ENCODE measurements at places on chromosomes 7 and 10. TPM values are rescaled to one million over a fixed set of nuclear protein-coding genes. Genes with fewer than 3 reads are reported as not detected.

Gene IL6
- total RNA-seq = 0.69 TPM

Gene GRID2IP
- total RNA-seq = not detected

Gene ITPRIP
- 35.4 TPM for total RNA-seq

Gene SPAM1
- not detected for total RNA-seq

Gene ANKRD30A
- total RNA-seq = not detected

Gene CCDC3
- total RNA-seq = 5.8 TPM

Gene UNCX
- not detected for total RNA-seq

GRCh38 chr10:125448596-125448995 is 234.4 kb downstream of the TEX36 start:
- no peak for DNase-seq
- H3K4me3 ChIP-seq = no peak overlapping the region
- peaks cover 41% of the 10 kb centered on the region for H3K27me3 ChIP-seq
- H3K36me3 ChIP-seq = no peaks in the 10 kb centered on the region
- no peak overlapping the region for H3K27ac ChIP-seq
- H3K4me1 ChIP-seq = no peaks in the 10 kb centered on the region

DNA sequence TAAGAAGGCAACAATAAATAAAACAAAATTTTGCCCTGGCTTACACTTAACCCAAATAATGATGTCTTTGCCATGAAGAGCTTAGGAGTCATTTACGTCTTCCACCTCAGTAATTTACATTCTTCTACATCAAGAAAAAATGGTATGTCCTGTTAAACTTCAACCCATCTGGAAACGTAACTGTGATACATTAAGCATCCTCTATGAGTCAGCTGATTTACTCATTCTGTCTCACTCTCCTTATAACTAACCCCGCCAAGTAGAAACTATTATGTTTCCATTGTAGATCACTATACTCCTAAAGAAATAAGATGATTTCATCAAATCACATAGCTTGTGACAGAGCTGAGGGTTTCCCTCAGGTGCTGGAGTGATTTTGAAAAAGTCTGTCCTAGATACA is 330.7 kb downstream of the CDC14C start:
- H3K4me3 ChIP-seq = no peak overlapping the region
- DNase-seq = no peak
- H3K27ac ChIP-seq = no peak overlapping the region
- H3K4me1 ChIP-seq = no peaks in the 10 kb centered on the region
- no peaks in the 10 kb centered on the region for H3K36me3 ChIP-seq
- no peaks in the 10 kb centered on the region for H3K27me3 ChIP-seq

GRCh38 chr10:25938405-25938804 is 4.4 kb downstream of the MYO3A start:
- peaks cover 75% of the 10 kb centered on the region for H3K27me3 ChIP-seq
- no peak overlapping the region for H3K27ac ChIP-seq
- no peaks in the 10 kb centered on the region for H3K36me3 ChIP-seq
- DNase-seq = no peak
- H3K4me1 ChIP-seq = peaks cover 12% of the 10 kb centered on the region
- H3K4me3 ChIP-seq = no peak overlapping the region

- no peak overlapping the region for H3K4me3 ChIP-seq
- H3K4me1 ChIP-seq = peaks cover 76% of the 10 kb centered on the region
- peaks cover 51% of the 10 kb centered on the region for H3K36me3 ChIP-seq
- DNase-seq = no peak
Measured at GRCh38 chr10:74072503-74072902, 74.6 kb downstream of the VCL start.

DNA sequence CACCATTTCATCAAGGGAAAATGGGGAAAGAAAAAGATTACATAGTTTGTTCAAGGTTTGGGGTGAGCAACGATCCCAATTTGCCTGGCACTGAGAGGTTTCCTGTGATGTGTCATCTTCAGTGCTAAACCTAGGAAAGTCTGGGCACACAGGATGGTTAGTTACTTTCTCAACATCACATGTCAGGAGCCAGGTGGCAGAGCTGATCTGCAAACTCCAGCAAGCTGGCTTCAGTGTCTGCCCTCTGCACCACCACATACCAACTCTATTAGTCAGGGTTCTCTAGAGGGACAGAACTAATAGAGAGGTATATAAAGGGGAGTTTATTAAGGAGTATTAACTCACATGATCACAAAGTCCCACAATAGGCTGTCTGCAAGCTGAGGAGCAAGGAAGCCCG is 11.3 kb downstream of the ADAM12 start:
- H3K27ac ChIP-seq = no peak overlapping the region
- H3K36me3 ChIP-seq = no peaks in the 10 kb centered on the region
- H3K4me1 ChIP-seq = no peaks in the 10 kb centered on the region
- no peak for DNase-seq
- H3K4me3 ChIP-seq = no peak overlapping the region
- H3K27me3 ChIP-seq = peaks cover 9% of the 10 kb centered on the region

DNA sequence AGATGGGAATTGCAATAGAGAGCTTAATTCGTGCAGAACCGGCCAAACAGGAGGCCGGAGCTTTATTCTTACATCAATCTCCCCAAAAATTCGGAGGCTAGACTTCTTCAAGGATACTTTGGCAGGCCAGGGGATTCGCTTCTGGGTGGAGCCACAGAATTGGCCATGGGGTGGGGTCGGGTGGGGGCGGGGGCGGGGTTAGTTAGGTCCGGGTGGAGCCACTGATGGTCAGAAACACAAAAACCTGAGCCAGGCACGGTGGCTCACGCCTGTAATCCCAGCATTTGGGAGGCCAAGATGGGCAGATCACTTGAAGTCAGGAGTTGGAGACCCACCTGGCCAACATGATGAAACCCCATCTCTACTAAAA is 87.5 kb downstream of the SEPTIN14 start:
- no peak overlapping the region for H3K4me3 ChIP-seq
- DNase-seq = no peak
- no peaks in the 10 kb centered on the region for H3K36me3 ChIP-seq
- no peak overlapping the region for H3K27ac ChIP-seq
- H3K4me1 ChIP-seq = no peaks in the 10 kb centered on the region
- peaks cover 10% of the 10 kb centered on the region for H3K27me3 ChIP-seq

DNA sequence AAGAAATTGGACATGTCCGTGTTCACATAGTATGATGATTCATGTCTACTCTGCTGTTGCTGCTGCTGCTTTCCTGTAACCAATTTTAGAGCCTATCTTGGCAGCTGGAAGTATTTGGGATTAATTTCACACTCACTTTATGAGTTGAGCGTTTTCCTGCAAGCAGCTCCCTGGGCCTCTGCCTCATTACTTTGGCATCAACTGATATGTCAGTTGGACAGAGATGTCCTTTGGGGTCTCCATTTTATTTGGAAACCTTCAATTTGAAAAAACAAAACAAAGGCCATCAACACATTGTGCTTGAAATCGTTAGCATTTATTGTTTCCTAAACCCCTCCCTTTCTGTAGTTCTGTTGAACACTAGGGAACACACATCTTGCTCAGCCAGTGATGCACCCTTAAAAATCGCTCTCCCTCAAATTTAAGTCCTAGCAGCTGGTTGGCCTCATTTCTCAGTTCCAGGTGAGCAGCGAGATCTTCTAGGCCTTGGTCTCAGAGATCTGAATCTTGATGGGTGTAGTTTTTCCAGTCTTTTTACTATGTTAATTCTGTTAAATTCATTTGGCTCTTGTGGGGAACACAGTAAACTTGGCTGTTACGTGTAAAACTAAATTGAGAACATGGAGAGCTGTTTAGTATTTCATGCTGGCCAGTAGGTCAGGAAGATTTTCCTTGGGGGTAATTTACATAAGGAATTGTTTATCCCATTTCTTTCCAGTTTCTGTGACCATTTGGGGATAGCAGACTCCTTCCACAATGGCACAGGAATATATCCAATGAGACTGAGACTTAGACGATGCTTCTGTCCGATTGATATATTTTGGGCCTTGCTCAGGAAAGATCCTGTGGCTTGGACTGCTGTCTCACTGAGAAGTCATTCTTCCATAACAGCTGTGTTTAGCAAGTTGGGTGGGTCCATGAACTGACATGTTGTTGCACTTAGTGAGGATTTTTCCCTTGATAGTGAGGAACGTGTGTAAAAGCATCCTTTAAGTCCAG is 371.6 kb downstream of the BBS9 start:
- H3K27me3 ChIP-seq = no peaks in the 10 kb centered on the region
- no peak for DNase-seq
- no peak overlapping the region for H3K4me3 ChIP-seq
- no peak overlapping the region for H3K27ac ChIP-seq
- no peaks in the 10 kb centered on the region for H3K36me3 ChIP-seq
- peaks cover 11% of the 10 kb centered on the region for H3K4me1 ChIP-seq

DNA sequence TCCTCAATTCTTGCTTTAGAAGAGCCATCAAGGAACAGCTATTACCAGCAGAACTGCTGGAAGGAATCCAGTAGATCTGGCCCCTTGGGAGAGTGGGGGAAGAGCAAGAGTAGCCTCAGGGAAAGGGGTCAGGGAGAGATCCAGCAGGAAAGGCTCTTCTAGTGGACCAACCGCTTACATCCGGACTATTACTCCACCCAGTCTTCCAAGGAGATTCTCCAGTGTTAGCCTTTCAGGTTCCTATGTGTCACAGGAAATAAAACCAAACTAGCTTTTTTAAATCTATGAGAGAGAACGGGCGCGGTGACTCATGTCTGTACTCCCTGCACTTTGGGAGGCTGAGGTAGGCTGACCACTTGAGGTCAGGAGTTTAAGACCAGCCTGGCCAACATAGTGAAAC is 34.3 kb downstream of the TET1 start:
- peak; percentile 24 for DNase-seq
- H3K4me3 ChIP-seq = no peak overlapping the region
- H3K27ac ChIP-seq = peak overlapping the region; percentile 43
- H3K27me3 ChIP-seq = no peaks in the 10 kb centered on the region
- no peaks in the 10 kb centered on the region for H3K36me3 ChIP-seq
- peaks cover 5% of the 10 kb centered on the region for H3K4me1 ChIP-seq

GRCh38 chr7:30244340-30244739 is 40.1 kb upstream of the ZNRF2 start:
- peaks cover 29% of the 10 kb centered on the region for H3K4me1 ChIP-seq
- no peaks in the 10 kb centered on the region for H3K36me3 ChIP-seq
- H3K27me3 ChIP-seq = peaks cover 9% of the 10 kb centered on the region
- DNase-seq = no peak
- H3K4me3 ChIP-seq = no peak overlapping the region

- H3K27me3 ChIP-seq = peaks cover 13% of the 10 kb centered on the region
- no peak for DNase-seq
- H3K4me1 ChIP-seq = no peaks in the 10 kb centered on the region
- H3K4me3 ChIP-seq = no peak overlapping the region
Measured at GRCh38 chr7:31382722-31383121, 42.2 kb upstream of the NEUROD6 start.

DNA sequence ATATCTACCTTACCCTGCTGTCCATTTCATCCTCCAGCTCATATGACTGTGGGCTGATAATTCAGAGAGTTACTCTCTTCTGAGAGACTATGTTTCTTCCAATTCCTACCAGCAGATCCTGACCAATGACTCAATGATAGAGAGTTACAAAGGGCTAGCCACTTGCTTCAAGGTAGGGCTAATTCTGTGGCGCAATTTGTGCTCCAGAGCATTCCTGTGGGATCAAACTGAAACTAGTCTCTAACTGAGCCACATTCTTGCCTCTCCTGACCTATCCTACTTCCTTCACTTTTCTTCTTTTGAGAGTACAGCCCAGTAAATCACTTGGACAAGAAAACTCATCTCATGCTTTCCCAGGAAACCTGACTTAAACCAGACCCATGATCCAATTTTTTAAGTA is 17.9 kb upstream of the ASZ1 start:
- peaks cover 3% of the 10 kb centered on the region for H3K27me3 ChIP-seq
- DNase-seq = no peak
- H3K4me3 ChIP-seq = no peak overlapping the region

DNA sequence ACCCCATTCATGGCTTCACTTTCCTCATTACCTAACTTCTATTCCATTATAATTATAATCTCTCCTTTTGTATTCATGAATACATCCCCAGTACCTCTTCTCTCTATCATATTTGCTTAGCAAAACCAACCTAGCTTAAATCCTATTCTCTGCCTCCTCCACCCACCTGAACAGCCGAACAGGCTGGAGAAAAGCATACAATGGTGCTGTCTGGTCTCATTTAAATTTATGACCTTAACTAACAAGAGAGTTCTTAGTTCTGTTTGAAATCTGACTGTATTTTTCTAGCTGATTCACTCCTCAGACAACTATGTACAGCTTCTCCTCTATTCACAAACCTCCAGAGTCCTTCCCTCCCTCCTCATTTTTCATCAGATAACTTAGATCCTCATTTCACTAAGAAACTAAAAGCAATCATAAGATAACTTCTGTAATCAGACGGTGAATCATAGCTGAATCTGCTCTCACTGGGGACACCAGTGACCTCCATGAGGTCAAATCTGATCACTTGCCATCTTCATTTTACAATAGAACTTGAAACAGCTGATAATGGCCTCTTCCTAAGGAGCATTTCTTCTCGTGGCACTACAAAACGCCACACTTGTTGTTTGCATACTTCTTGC is 233.9 kb upstream of the AOAH start:
- no peaks in the 10 kb centered on the region for H3K27me3 ChIP-seq
- H3K4me1 ChIP-seq = no peaks in the 10 kb centered on the region
- no peaks in the 10 kb centered on the region for H3K36me3 ChIP-seq
- H3K27ac ChIP-seq = no peak overlapping the region

- no peak overlapping the region for H3K27ac ChIP-seq
- H3K4me3 ChIP-seq = no peak overlapping the region
- no peaks in the 10 kb centered on the region for H3K36me3 ChIP-seq
- no peaks in the 10 kb centered on the region for H3K27me3 ChIP-seq
Measured at GRCh38 chr10:6020826-6021225, 41.3 kb downstream of the IL2RA start.

- H3K36me3 ChIP-seq = peaks cover 13% of the 10 kb centered on the region
- H3K27me3 ChIP-seq = no peaks in the 10 kb centered on the region
- no peak for DNase-seq
- H3K4me3 ChIP-seq = no peak overlapping the region
- H3K27ac ChIP-seq = no peak overlapping the region
Measured at GRCh38 chr10:70337201-70337651, 45.2 kb downstream of the LRRC20 start.
